ENCODE measurements at places on chromosomes 2 and 18.

DNA sequence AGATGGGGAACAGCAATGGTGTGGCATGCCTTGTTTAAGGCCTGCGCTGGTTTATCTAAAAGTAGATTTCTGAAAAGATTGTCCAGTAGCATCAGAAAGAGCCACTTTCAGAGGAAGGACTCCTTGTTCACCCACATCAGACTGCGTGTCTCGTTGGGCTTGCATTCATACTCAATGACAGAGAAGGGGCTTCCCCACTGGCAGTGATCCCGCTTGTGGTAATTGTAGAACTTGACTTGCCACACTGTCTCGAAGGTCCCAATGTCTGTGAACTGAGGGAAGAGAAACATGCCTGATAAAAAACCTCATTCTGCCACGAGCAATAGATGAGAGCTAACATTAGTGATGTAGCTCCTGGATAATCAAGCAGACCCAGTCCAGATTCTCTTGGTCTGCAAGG, 26.0 kb downstream of the CNRIP1 start:
- no peak for DNase-seq

- DNase-seq = peak; percentile 46
These were observed 275.3 kb upstream of the UBE2E3 start for GRCh38 chr2:180705122-180705521.

DNA sequence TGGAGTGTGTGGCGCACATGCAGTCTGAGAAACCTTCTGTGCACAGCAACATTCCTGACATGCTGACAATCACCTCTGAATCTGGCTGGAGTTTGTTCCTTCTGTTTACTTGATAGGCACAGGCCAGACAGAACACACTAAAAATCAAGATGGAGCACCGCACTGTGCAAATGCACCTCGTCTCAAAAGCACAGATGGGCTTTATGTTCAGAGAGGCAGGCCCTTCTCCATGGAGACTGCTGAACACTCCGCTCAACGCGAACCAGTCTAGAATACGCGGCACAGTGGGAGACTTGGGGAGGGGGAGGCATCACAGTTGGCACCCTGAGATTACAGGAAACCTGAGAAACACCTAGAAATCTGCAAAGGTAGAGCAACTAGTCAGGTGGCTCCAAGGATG, 58.4 kb upstream of the DNMT3A start:
- no peak for DNase-seq

GRCh38 chr2:64677530-64677929, 23.8 kb upstream of the SERTAD2 start:
- DNase-seq = no peak

DNA sequence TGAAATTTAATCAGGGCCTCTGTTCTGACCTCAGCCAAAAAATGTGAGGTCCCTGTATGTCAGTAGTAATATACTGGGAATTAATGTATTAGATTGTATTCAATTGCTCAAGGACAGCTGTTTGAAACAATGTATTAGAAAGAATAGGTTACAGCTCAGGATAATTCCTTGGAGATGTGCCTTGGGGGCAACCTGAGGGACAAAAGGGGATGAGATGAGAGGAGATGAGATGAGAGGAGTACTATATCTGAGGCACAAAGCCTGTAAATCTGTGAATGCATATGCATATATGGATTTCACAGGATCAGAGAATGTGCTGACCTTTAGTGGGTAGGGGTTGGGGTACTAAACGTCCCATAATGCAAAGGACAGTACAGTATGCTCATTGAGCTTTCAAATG, 80.9 kb downstream of the NRXN1 start:
- DNase-seq = no peak

- DNase-seq = no peak
These were observed 12.6 kb downstream of the NT5DC4 start for GRCh38 chr2:112733456-112733855.

DNA sequence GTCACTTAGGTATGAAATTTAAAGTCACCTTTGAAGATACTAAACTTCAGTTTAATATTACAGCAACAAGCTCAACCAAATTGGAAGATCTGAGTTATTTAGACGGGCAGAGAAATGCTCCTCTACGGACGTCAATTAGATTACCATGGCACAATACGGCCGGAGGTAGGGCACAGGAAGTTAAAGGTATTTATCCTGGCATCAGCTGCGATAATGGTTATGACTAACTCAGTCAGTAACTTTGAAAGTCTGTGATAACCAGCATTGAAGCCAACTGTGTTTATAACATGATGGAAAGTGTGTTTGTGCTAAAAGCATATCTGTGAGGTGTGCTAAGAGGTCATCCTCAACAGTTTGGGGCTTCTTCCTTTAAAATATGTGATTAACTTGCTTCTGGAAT, 117.3 kb downstream of the WDSUB1 start:
- no peak for DNase-seq
